ENCODE measurements at places on chromosomes 13 and 19.

DNA sequence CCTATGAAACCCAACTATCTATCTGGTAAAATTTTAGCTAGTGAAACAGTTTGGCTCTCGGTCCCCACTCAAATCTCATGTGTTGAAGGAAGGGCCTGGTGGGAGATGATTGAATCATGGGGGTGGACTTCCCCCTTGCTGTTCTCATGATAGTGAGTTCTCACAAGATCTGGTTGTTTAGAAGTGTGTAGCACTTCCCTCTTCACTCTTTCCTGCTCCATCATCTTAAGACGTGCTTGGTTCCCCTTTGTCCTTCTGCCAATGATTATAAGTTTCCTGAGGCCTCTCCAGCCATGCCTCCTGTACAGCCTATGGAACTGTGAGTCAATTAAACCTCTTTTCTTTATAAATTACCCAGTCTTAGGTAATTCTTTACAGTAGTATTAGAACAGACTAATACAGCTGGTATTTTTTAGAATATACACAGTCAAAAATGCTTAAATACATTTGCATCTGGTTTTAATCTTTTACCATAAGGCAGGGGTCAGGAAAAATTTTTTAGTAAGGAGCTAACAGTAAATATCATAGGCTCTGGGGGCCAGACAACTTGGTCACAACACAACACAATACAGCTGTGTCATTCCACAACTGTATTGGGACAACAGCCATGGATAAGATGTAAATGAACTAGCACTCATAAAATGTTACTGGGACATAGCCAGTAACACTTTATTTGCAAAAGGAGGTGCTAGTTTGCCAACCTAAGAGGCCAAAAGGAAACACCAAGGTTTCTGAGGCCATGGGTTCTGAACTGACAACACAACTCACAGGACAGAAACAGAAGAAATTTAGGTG is 24.3 kb downstream of the DZIP1 start:
- no peak for DNase-seq

GRCh38 chr13:45328661-45329111 is 12.3 kb downstream of the TPT1 start:
- DNase-seq: no peak

GRCh38 chr13:25783076-25783475 is 268.7 kb downstream of the SHISA2 start:
- DNase-seq: no peak

GRCh38 chr13:106101201-106101600 is 434.3 kb downstream of the EFNB2 start:
- no peak for DNase-seq

GRCh38 chr19:46886546-46887239 is 25.9 kb downstream of the ARHGAP35 start:
- DNase-seq: no peak

DNA sequence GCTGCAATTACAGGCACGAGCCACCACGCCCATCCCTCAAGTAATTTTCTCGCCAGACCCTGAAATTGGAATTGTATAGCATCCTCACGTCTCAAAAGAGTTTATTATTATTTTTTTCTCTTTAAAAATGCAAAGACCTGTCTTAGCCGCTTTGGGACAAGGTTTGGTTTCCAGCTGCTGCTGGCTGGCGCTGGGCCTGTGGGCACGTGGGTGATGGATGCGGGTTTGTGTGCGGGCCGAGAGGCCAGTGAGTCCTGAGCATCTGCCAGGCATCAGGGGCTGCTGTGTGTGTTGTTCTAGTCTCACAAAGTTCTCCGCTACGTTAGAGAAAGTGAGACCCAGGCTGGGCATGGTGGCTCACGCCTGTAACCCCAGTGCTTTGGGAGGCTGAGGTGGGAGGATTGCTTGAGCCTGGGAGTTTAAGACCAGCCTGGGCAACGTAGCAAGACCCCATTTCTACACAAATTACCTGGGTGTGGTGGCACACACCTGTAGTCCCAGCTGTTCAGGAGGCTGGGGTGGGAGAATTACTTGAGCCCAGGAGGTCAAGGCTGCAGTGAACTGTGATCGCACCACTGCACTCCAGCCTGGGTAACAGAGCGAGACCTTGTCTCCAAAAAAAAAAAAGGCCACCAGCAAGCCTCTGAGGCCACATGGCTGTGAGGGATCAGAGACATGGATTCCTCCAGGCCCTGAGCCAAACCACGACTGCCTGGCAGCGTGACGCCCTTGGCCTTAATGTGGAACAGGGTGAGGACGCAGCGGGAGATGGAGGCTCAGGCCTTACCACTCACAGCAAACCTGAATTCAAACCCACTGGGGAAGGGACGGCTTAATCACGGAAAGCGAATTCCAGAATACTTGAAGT is 4.7 kb upstream of the TMPRSS9 start:
- no peak for DNase-seq

- DNase-seq: peak; percentile 75
Measured at GRCh38 chr19:55418185-55418584, 10.6 kb upstream of the UBE2S start.

DNA sequence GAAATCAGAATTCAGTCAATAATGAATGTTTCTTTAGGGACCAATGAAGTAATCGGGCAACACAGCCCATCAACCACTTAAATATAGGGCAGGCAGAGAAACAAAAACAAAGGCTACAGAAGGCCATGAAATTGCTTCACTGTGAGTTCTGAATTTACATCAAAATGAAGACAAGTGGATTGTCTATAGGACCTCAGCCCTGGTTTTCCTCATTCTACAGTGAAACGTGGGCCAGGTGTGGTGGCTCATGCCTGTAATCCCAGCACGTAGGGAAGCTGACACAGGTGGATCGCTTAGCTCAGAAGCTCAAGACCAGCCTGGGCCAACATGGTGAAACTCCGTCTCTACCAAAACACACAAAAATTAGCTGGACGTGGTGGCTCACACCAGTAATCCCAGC is 416.0 kb downstream of the KLF12 start:
- no peak for DNase-seq

- DNase-seq: no peak
Measured at GRCh38 chr19:19602713-19603324, 15.7 kb downstream of the PBX4 start.

DNA sequence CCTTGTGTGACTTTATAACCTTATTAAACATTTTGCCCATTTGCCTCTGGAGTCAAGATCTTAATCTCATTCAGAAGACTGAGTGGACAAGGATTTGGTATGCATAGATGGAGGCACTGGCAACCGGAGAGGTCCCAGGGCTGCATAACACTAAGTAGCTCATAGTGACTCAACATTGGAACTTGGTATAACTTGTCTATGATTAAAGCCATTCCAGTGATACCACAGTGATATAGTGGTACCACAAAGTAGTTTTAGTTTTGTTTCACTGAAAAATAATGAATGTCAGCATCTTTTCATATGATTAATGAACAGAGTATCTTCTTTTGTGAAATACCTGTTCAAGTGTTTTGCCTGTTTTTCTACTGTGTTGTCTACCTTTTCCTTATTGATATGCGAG is 26.4 kb downstream of the CDK8 start:
- no peak for DNase-seq

- DNase-seq: no peak
Measured at GRCh38 chr19:46875234-46875633, 14.4 kb downstream of the ARHGAP35 start.

DNA sequence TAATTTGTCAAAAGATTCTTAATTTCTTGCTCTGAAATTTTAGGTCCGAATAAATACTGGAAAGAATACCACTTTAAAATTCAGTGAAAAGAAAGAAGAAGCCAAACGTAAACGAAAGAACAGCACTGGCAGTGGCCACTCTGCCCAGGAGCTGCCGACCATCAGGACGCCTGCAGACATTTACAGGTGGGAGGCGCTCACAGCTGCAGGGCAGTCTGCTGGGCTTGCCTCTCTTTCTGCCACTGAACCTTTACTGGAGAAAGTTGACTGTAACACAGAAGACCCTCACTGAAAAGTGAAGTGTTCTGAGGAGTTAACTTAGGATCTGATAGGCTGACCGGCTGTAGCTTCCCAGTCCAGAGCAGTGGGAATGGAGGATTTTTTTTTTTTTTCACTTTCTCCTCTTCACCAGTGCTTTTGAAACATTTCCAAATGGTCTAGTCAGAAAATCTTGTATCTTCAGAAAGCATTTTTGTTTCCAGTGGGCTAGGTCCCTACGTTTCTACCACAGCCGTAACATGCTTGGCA is 69.1 kb downstream of the URI1 start:
- DNase-seq: no peak

GRCh38 chr19:5974721-5975387 is 3.1 kb downstream of the RANBP3 start:
- no peak for DNase-seq

DNA sequence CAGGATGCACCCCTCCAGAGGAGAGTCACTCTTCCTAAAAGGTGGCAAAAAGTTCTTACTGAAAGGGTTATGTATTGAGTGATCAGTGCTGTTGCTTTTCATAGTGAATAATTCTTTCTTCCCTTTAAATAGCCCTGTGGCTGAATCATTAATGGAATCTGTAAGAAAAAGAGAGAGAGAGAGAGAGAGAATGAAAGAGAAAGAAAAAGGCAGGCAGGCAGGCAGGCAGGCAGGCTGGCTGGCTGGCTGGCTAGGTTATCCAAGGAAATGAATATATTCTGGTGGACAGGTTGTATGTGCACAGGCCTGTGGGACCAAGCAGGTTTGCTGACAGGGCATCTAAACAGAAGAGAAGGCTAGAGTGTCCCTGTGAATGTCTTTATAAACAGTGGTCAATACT is 100.5 kb downstream of the DLEU7 start:
- DNase-seq: no peak

DNA sequence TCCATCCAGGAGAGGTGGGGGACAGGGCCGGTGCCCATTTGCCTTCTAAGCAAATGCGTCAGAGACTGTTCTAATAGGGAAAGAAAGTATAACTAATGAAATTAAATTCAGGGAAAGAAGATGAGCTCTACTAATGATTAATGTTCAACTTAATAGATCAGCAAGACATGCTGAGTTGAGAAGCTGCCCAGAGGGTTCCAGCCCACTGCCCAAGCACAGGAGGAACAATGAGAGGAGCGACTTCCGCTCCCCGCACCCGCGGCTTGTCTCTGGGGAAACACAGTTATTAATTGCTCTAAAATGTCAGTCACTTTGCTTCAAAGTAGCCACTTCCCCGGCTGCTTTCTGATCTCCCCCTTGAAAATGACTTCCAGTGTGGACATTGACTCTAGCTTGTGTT is 331.3 kb downstream of the UQCRFS1 start:
- DNase-seq: no peak

DNA sequence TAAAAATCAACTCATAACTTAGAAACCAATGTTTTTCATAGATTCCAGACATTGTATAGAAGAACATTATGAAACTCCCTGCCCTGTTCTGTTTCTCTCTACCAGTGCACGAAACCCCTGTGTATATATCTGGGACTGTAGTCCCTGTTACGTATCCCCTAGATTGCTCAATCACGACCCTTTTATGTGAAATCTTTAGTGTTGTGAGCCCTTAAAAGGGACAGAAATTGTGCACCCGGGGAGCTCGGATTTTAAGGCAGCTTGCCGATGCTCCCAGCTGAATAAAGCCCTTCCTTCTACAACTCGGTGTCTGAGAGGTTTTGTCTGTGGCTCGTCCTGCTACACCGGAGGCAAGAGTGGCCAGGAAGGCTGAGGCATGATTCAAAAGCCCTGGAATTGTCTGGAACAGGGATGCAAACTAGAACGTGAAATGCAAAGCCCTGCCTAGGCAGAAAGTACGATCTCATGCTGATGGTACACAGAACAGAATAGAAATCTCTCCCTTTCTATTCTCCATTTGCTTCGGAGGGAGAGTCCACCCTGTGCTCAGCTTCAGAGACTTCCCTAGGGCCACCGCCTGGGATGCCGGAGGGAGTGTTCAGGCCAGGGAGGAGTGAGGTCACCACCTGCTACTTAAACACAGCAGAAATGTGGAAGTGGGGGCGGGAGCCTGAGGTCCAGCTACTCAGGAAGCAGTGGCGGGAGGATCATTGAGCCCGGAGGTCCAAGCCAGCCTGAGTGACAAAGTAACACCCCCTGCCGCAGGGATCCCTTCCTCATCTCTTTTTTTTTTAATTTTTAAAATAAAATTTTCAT is 758 bp upstream of the ZNF888 start:
- DNase-seq: peak; percentile 29

- DNase-seq: no peak
Measured at GRCh38 chr13:96632536-96633320, 361.5 kb downstream of the OXGR1 start.

DNA sequence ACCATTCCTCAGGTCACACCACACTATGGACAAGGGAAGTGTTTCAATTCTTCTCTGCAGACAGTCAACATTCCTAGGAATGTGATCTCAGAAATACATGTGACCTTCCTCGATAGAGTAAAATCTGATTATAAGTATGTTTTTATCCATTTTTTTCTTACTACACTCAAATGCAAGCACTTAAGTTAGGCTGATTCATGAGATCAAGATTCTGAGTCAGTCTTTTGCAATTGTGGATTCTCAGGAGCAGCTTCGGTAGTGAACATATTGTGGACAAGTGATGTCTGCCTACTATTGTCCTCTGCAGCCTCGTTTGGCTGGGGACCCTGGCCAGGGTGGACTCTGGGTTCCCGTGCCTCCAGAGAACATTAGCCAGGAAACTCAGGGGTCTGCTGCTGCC is 3.2 kb downstream of the SERPINE3 start:
- DNase-seq: no peak

DNA sequence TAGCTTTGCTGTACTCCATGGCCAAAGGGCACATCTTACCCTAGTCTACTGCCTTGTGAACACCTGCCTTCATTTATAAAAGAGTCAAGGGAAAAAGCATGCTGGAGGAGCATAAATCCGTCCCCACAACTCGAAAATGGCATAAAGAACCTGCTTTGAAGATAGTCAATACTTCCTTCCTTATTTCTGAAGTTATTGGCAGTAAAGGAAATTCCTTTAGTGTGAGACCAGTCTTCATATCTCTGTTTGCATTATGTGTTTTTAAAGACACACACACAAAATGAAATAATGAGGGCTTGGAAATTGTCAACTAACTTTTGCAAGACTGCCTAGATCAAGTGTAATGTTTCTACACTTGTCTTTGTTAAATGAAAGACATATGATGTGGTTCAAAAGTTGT is 408.4 kb downstream of the SPRY2 start:
- DNase-seq: no peak

DNA sequence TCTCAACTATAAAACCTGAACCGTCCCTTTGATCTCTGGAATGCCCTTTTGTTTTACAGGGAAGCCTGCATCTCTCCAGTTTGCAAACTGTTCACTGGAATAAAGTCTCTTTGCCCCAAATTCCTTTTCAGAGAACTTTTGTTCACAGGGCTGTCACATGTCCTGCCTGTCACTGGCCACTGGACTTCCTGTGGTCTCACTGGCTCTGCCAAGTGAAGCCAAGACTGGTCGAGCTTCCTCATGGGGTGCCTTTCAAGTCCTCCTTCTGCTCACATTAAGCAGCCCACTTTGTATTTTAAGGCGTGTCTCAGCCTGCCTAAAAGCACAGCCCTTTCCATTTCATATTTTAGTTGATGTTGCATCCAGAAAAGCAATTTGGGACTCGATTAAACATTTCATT is 215.7 kb downstream of the KATNAL1 start:
- no peak for DNase-seq
